Cortex of kidney (tissue), 1 donor: ENCODE measurements at places on chromosomes 4 and X.

DNA sequence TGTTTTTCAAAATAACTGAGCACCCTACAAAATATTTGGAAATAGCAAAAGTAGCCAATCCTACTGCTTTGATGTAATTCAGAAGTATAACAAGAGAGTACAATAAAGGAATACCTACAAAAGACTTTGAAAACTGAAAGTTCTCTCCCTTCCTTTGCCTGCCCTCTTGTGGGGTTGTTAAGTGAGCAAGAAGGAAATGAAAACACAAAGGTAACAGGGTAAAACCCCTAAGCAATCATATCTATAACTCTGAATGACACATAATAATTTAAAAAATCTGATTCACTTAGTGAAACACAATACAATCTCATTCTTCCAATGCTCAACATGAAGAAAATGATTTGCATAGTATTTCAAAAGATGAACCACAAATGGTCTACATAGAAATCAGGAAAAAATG is 98.2 kb downstream of the FRYL start:
- DNase-seq = no peak

DNA sequence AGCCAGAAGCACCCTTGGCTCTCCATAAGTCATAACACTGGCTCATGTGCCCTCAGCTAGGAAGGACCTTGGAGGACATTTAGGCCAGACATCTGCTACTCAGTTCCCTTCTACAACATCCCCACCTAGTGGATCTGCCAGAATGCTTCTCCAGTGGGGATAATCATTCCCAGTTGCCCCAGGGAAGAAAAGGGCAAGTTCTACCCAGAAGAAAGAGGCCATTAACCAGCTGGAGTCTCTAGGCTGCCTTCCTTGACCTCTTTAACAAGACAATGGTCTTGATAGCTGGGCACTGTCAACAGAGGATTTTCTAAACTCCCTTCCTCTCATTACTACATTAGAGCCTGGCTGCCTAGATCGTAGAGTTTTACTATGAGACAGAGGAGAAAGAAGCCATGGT is 42.0 kb downstream of the LGI2 start:
- DNase-seq = no peak

- no peak for DNase-seq
Measured at GRCh38 chr4:79147251-79147650, 178.6 kb downstream of the NAA11 start.

DNA sequence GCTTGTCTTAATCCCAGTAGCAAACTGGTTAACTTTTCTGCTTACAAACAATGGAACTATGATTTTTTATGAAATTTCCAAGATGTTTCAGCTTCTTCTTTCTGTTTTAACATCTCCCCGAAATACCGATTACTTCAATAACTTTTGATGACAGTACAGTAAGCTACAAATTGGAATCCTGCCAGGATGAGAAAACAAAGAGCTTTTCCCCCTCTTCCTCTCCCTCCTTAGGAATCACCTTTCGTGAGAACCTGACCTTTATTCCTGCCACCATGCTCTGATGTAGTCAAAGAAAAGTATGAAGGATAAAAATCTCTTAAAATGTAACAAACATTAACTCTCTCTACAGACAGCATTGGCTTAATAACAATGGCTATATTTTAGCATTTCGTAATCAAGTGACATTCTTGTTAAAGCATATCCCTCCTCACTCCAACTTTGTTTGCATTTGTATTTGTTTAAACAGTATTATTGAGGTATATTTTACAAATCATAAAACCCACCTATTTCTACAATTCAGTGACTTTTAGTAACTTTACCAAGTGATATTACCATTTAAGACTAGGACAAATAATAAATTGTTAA is 148.7 kb upstream of the NAP1L5 start:
- DNase-seq = no peak

- no peak for DNase-seq
Measured at GRCh38 chrX:53440621-53441517, 6.7 kb upstream of the HSD17B10 start.

GRCh38 chr4:167032871-167033270 is 201.4 kb downstream of the SPOCK3 start:
- no peak for DNase-seq

DNA sequence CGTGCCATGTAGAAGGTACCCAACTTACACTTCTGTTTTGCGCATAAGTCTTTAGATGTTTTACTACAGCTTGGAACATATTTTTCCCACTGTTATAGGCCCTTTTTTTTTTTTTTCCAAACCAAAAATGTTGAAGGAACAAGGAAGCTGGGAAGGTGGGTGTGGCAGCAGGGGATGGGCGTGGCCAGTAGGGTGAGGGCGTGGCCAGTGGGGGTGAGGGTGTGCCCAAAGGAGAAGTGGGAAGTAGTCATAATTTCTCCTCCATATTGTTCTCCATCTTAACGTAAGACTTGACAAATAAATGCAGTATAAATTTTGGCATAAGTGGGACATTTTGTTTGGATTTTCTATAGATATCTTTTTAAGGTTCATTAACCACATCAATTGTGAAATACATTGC is 30.4 kb downstream of the CLDN22 start:
- DNase-seq = no peak

GRCh38 chrX:44876086-44876485 is 3.1 kb downstream of the KDM6A start:
- DNase-seq = no peak

- no peak for DNase-seq
Measured at GRCh38 chr4:138627096-138627495, 384.9 kb upstream of the SLC7A11 start.

DNA sequence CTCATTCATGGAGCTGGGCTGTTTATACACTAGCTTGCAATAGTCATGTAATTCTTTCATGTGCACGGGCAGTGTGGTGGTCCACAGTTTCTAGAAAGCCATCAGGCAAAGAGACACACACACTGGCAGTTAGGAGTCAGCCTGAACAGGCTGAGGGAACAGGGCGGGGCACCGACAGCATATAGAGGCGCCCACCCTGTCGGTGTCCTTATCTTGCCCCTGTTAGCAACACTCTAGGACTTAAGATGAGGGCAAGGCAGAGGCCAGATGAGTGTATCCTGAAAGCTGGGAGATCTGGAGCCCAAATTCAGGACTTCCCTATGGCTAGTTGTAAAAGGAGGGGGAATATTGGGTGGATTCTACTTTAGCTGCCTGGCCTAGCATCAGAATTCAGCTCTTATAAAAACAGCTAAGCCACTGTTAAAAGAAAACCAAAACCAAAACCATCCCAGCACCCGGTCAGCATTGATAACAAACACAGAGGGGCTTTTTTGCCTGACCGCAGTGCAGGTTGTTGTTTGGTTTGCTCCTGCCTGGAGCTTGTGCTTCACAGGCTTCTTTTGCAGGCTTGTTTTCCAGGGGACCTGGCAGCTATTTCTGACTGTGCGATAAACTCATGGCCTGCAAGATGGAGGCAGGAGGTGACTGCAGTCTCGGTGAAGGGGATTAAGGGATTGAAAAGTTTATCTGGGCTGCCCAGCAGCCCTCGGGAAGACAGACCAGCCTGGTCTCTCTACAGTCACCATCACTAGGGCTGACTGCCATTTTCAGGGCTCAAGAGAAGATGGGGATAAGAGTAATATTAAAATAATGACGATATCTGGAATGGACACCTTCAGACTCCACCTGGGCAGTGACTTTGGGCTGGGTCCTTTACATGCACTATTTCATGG is 638.9 kb downstream of the MID1IP1 start:
- no peak for DNase-seq

GRCh38 chr4:16122308-16122711 is 38.5 kb upstream of the PROM1 start:
- DNase-seq = no peak

DNA sequence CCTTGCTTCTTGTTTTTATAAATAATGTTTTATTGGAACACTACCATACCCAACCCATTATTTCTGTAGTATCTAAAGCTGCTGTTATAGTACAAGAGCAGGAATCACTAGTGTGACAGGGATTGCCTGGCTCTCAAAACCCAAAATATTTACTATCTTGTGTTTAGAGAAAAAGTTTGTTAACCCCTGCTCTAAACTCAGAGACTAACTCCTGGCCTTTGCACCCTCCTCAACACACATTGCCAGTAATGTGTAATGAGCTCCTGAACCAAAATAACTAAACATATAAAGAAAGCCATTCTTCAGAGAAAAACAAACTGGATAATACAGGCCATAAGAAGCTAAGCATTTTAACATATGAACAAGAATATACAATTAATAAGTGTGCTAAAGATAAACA is 8.2 kb upstream of the FAT4 start:
- DNase-seq = no peak

GRCh38 chr4:88985088-88985773 is 71.8 kb downstream of the FAM13A start:
- DNase-seq = no peak

DNA sequence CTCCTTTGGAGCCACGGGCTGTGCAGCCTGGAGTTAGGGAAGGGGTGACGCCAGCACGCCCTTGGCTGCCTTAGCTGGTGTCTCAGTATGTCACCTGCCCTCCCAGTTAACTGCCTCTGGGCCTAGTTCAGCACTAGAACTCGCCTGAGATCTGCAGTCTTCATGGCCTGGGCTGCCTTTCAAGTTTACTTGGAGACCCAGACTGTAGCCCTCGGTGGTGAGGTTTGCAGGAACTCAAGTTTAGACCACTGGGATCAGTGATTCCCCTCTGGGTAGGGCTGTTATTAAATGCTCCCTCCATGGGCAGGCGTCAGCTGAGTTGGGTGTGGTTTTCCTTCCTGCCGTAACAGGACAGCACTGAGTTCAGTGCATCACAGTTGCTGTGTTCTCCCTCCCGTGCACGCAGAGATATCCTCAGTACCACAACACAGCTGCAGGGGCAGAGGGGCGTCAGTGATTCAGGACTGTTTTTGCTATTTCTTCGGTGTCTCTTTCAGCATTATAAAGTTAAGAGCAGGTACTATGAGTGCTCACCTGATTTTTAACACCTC is 30.5 kb downstream of the PLAC8 start:
- DNase-seq = no peak

GRCh38 chrX:140817943-140818342 is 108.4 kb downstream of the LINC00632 start:
- DNase-seq = no peak

DNA sequence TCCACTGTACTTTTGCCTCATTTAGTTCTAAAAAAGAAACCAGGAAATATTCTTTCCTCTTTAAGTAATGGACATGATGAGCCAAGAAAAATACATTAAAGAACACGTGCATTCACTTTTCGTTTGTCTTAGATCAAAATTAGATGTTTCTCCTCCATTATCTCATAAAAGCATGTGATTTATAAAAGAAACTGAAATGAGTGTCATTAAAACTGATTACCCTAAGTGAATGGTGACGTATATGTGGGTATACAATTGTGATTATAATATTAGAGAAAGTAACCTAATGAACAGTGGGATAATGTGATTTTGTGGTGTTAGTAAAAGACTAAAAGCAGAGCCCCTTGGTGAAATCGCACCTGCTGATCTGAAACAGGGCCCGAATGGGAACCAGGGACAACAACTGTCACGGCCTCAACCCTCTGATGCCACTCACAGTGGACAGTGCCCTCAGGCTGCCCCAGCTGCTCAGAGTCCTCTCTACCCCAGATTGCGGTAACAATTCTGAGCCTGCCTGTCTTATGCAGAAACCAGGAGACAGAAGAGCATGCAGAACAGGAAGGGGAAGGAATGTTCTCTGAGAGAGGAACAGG is 25.7 kb upstream of the HS6ST2 start:
- DNase-seq = no peak

- DNase-seq = no peak
Measured at GRCh38 chr4:4539481-4539880, 2.4 kb downstream of the STX18 start.

DNA sequence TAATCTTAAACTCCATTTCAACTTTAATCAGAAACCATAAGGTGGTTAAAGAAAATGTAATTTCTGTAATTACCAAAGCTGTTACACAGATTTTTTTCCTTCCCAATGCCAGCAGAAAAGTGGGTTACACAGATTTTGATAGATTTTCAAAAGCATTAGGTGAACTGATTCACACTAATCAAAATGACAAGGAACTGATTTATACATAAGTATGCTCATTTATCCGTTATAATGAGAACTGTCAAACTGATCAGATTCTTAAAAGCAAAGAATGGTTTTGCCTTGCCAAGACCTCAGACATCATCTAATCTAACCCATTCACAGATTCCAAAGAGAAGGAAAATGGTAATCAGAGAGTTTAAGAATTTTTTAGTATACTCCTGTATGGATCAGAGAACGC is 5.2 kb downstream of the UGDH start:
- DNase-seq = no peak

DNA sequence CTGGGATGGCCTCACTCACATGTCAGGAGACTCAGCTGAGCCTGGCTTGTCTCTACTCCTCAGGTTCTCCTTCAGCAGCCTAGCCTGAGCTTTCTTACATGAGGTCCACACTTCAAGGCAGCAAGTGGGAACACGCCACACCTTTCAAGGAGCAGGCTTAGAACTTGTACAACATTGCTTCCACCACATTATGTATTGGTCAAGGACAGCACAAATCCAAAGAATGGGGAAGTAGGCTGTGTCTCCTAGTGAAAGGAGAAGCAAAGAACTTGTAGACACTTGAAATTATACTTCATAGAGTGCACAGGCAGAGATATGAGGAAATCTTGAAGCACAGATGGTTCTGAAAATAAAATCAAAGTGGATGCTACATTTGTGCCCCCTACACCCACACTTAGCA is 120.9 kb upstream of the NOCT start:
- no peak for DNase-seq

DNA sequence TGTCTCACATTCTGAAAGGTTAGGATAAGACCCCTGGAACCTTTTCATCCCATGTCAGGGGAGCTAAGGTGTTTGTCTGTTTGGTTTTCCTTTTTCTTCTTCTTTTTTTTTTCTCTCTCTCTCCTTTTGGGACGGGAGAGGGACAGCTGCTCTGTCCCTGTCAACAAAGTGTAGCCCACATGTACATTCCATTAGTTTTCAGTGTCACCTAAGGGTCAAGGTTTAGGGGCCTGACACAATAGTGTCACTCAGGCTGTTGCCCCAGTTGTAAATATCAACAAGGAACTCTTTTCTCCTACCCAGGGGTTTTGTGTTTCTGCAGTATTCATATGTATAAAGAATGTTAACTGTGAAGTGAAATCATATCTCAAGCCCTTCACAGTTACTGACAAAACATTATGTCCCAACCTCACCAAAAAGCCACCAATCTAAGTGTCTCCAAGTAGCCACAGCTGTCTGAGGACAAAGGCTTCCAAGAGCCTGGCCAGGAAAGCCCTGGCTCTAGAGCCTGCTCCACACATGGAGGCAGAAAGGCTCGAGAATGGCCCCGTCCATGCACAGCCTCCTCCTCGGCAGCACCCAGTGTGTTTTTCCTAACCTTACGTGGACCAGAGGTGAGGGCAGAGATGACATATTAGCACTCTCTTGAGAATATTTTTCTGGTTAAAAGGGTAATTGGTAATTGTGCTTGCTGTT is 9.4 kb downstream of the IRF2 start:
- DNase-seq = no peak
